BJ (cell line): ENCODE measurements at places on chromosomes 7 and 10. TPM values are rescaled to one million over a fixed set of nuclear protein-coding genes. Genes with fewer than 3 reads are reported as not detected.

DNA sequence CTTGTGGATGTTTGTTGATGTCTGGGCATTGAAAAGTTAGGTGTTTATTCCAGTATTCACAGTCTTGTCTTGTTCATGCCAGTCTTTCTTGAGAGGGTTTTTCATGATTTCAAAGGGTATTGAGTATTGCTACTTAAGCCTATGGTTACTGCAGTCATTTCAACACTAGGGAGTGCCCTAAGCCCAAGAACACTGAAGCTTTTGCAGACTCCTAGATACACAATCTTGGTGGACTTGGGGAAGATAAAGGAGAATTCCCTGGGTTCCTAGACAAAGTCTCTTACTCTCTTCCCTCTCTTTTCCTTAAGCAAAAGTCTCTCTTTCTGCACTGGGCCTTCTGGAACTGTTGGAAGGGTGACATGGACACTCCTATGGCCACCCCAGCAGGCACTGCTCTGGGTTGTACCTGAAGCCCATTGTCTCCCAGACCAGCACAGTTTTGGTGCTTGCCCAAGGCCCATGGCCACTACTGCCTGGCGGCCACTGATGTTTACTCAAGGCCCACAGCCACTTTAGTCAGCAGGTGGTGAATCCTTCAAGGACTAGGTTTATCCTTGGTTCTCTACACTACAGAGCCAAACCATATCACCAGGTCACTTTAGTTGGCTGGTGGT, 24.9 kb downstream of the SAMD9 start:
- no peak for DNase-seq

GRCh38 chr7:67462781-67463191, 466.2 kb downstream of the TYW1 start:
- DNase-seq = no peak

DNA sequence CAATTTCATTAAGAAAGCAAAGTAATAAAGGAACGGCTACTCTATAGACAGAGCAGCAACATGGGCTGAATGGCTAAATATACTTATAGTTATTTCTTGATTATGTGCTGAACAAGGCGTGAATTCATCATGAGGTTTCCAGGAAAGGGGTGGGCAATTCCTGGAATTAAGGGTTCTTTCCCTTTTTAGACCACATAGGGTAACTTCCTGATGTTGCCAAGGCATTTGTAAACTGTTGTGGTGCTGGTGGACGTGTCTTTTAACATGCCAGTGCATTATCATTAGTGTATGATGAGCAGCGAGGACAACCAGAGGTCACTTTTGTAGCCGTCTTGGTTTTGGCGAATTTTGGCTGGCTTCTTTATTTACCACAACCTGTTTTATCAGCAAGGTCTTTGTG, 28.5 kb upstream of the ZMYND11 start:
- DNase-seq = no peak

- no peak for DNase-seq
These were observed 7.7 kb downstream of the DRGX start for GRCh38 chr10:49388161-49388560.

- DNase-seq = no peak
These were observed 131.6 kb upstream of the KLF14 start for GRCh38 chr7:130865408-130866236.

The TACC2 gene
- 7.0 and 10.4 TPM in 2 replicates for polyA plus RNA-seq

DNA sequence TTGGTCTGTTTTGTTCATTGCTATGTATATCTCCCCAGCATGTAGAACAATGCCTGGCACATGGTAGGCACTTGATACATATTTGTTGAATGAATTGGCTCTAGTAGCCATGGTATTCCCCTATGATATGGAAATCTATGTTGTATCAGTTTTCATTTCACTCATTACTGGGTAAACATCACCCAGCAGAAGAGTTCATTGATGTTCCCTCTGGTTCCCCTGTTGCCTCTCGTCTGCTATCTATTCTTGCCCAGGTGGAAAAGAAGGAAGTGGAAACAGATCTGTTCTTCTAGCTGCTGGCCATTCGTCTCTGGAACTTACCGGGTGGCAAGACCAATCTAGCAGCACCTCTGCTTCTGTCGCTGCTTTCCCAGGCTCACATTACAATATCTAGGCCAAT, 71.5 kb downstream of the LRRC4 start:
- no peak for DNase-seq

DNA sequence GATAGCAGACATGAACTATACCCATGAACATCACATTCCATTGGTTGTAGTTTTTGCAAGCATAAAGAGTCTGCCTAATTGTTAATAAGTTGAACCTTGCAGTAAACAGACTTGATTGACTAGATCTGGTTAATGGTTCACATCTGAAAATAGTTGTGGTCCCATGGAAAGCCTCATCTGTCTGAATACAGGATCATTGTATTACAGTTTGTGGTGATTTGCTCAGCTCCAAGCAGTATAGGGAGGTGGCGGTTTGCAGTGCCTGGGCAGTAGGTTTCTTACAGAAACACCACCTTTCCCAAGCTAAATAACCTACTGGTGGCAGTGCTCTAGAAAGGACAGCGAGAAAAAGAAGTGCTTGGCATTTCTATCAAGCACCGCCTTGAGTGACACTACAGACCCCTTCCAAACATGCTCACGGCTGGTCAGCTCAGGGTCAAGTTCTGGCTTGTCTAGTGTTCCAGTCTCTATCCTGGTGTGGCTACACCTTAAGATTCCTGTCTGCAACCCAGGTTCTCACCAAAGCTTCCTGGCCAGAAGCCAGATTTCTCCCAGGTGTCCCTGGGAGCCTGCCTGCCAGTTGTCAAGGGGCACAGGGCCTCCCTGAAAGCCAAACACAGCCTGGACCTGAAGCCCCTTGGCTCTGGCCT, 119.9 kb downstream of the FANK1 start:
- DNase-seq = no peak

- no peak for DNase-seq
These were observed 181.6 kb downstream of the NPSR1 start for GRCh38 chr7:34839645-34840044.

GRCh38 chr7:69399401-69399800, 198.9 kb upstream of the AUTS2 start:
- no peak for DNase-seq

- no peak for DNase-seq
These were observed 2.7 kb upstream of the UNCX start for GRCh38 chr7:1229956-1230355.

DNA sequence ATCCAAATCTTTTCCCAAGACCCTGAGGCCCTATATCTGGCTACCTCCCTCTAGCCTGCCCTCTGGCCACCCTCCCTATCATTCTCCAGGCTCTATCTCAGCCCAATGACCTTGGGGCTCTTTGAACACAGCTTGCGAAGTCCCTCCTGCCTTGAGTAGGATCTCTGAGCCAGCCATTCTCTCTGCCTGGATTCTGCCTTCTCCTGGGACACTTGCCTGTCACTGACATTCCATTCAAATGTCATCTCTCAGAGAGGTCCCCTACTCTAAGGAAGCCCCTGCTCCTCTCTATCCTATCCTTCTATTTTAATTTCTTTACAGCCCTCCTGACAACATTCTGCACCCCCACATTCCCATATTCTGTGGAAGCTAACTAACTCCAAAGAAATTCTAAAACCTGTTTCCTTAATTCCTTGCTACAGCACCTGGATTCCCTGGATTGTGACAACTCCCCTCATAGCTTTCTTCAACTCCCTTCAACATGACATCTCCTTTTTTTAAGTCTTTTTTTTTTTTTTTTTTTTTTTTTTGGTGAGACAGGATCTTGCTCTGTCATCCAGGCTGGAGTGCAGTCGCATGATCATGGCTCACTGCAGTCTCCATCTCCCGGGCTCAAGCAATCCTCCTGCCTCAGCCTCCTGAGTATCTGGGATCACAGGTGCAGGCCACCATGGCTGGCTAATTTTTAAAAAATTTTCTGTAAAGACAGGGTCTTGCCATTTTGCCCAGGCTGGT, 81.0 kb upstream of the ASAH2 start:
- DNase-seq = no peak

DNA sequence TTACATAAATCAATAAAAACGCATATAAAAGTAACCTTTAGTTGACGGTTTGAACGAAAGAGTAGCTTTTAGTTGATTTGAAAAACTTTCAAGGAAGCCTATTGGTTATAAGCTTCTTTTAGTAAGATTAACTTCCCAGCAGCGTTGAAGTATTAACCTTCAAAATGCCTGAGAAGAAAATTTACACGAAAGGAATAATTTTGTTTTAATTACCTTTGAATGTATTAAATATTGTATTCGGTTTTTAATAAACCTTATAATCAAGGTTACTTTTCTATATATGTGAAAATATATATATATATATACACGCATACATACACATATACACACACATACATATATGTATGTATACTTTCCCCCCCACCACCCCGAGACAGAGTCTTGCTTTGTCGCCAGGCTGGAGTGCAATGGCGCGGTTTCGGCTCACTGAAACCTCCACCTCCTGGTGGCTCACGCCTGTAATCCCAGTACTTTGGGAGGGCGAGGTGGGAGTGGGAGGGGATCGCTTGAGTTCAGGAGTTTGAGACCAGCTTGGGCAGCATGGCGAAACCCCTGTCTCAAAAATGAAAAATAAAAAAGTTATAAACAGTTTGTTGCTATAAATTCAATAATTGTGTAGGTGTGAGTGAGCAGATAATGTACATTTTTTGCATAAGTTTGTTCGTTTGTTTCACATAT, 57.6 kb upstream of the EZH2 start:
- no peak for DNase-seq

- DNase-seq = no peak
These were observed 75.2 kb upstream of the LAMB4 start for GRCh38 chr7:108205311-108205710.

The STEAP4 gene
- not detected in 2 replicates for polyA plus RNA-seq

The PPP1R17 gene
- not detected in 2 replicates for polyA plus RNA-seq

GRCh38 chr10:33133557-33133956, 175.5 kb upstream of the ITGB1 start:
- no peak for DNase-seq

The CCDC172 gene
- not detected in 2 replicates for polyA plus RNA-seq

The FERD3L gene
- not detected in 2 replicates for polyA plus RNA-seq

The RNLS gene
- 11.8 and 14.6 TPM in 2 replicates for polyA plus RNA-seq

GRCh38 chr7:24472093-24472492, 101.2 kb upstream of the PALS2 start:
- no peak for DNase-seq

The PGAM2 gene
- 0.16 TPM in 1 of 2 replicates, not detected in the other for polyA plus RNA-seq
